ENCODE measurements at places on chromosomes 12 and 14.

GRCh38 chr12:30440826-30441602, 254.7 kb downstream of the IPO8 start:
- no peak for DNase-seq

GRCh38 chr12:42957136-42957535, 367.6 kb upstream of the PRICKLE1 start:
- DNase-seq: no peak

DNA sequence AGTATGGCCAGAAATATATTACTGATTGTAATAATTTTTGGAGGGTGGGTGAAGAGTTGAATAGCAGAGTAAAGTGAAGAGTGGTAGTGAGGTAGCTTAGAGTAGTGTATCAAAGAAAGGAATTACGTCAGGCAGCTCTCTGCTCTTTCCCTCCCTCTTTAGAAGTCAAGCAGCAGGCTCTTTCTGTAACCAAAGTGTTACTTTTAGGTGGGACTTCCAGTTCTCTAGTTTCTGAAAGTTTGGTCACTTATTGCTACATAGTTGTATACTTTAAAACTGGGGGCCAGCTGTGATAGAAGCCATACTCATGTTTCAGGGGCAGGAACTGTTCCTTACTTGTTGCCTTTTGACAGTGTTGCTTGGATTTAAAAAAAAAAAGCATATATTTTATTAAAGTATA, 30.6 kb downstream of the ATF7IP start:
- no peak for DNase-seq

- DNase-seq: no peak
These were observed 144.9 kb upstream of the CRY1 start for GRCh38 chr12:107238296-107238695.

- DNase-seq: no peak
These were observed at the start of gene PTCSC3 for GRCh38 chr14:36176524-36176923. PTCSC3 (minus strand) TSS chr14:36176722.

GRCh38 chr12:94982456-94982855, 21.0 kb downstream of the NDUFA12 start:
- DNase-seq: no peak

DNA sequence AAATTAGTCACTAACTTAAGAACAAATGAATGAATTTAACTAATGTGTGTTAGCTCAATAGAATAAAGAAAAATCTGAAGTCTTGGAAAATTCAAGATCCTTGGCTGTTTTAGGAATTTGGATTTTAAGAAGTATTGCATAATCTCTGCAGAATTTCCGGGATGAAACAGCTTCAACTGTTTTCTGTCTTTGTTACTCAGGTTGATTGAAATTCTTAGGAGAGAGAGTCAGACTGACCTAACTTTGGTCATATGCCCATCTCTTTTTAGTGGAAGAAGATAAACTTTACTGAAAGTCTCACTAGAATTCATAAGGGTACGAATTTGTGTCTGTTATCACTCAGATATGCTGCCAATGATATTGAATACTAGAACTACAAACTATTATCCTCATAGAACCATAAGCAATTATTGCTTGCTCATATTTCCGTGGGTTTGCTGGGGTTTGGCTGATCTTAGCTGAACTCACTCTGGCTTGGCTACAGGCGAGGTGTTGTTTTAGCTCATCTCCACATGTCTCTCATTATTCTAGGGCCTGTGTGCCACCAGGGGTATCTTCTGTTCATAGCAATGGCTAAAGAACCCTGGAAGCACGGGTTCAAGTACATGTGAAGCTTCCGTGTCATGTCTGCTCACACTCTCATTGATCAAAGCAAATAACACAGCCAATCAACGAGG, 257.4 kb upstream of the NOVA1 start:
- DNase-seq: no peak

DNA sequence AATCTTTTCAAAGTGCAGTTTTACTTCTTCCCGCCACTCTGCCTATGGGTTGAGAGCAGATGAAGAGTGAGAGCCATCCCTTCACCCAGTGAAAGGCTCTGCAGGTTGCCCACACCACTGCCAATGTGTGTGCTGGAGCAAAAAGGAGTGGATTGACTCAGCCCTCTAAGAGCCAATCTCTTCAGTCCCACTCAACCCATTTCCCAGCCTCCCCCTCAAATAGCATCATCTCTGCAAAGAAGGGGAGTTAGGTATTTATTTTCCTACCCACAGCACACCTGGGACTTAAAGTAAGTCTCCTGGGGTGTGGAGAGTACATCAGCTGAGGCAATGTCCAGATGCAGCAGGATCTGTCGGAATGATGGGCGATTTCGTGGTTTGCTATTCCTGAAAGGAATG, 15.3 kb downstream of the MAP3K12 start:
- DNase-seq: no peak

DNA sequence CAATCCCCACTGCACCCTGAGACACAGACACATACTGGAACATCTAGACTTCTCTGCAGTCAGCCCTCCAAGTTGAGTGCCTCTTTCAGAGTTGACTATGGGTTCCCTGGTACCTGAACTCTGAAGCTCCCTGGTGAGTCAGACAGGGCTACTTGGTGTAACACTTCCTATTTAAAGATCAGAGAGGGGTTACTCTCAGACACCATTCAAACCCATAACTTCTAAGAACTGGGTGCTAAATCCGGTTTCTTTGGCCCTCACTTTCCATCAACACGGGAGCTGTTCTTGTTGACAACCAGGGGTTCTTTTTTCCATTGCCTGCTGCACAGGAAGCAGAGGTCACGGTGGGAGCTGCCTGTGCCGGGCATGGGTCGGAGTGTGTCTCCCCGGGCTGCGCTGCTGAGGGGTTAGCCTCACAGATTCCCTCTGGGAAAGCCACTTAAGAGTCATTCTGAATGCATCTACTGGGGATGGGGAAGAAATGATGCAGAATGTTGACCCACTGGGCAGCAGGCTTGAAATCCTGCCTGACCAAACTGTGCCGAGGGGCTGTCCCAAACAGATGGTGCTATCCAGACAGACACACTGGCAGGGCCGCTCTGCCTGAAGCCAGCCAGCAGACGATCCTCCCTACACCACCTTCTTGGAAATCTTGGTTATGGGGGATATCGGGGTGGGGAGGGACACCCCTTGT, 74.1 kb downstream of the PITPNM2 start:
- no peak for DNase-seq

DNA sequence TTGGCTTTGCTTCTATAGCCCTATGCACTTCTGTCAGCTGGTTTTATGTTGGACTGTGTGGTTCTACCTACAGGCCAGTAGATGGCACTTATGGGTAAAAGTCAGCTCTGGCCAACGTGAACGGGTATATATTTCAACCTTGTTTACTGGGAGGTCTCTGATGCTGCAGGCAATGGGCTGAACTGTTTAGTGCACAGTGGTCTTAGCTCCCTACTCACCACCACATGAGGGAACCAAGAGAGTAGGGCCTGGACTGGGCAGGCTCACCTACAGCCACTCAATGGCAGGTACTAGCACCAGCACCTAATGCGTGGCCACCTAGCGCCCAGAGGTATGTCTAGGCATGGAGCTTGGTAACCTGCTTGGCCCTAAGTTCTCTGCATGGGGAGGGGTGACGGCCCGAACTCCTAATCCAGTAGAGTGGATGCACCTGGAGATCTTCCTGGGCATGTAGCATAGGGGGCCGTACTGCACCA, 481.8 kb downstream of the TMEM117 start:
- peak; percentile 31 for DNase-seq

GRCh38 chr12:76544601-76545261, 14.8 kb downstream of the OSBPL8 start:
- no peak for DNase-seq

GRCh38 chr14:104656014-104656714, 33.3 kb upstream of the INF2 start:
- no peak for DNase-seq

DNA sequence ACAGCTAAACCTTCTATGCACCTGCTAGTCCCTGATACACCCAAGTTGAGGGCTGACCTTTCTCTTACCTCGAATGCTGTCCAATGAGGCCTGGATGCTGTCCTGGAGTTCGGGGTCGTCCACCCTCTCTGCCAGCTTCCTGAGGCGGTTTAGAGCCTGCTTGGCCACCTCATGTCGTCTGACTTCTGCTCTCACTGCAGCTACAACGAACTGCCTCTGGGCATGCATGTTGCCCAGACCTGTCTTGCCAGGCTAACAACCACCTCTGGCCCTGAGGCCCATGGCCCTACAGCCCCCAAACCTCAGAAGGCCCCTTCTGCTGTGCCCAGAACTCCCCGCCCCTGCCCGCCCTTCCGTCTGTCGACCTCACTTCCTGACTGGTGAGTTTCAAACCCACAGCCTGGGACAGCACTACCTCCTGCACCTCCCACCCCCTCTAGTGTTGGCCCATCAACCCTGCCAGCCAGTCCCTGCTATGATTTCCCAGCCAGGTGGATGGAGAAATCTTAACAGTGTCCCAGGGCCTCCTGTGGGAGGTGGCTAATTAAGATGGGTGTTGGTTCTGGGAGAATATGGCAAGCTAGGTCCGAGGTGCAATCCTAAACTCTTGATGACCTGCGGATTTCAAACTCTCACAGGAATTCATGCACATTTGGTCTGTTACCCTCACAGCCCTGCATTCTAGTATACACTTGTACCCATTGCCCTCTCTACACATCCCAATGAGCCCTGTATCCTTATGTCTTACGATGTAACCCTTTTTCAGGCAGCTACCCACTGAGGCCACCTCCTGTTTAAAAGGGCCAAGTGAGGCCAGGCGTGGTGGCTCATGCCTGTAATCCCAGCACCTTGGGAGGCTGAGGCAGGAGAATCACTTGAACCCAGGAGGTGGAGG, 2.7 kb upstream of the TSPAN31 start:
- no peak for DNase-seq

GRCh38 chr12:55682087-55682796, 25.5 kb downstream of the ITGA7 start:
- no peak for DNase-seq

GRCh38 chr14:102579696-102580549, 12.5 kb upstream of the RCOR1 start:
- DNase-seq: no peak

GRCh38 chr12:99138393-99138792, 493.3 kb downstream of the APAF1 start:
- DNase-seq: no peak

All from fibroblast of the conjunctiva (primary cell).